HL-60 (cell line): ENCODE measurements at places on chromosomes 4 and X.

DNA sequence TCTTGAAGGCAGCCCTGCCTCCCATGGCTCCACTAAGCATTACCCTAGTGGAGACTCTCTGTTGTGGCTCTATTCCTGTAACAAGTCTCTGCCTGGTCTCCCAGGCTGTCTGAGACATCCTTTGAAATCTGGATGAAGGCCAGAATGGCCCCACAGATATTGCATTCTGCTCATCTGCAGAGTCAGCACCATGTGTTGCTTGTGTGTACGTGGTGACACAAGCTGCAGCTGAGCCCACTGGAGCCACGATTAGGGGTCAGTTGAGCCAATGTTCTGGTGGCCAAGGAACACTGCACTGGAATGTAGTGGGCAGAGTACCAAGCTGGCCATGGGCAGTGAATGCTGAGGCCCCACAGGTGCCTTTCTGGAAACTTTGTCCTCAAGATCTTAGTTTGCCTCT is 29.2 kb downstream of the GRID2 start:
- no peak for DNase-seq

DNA sequence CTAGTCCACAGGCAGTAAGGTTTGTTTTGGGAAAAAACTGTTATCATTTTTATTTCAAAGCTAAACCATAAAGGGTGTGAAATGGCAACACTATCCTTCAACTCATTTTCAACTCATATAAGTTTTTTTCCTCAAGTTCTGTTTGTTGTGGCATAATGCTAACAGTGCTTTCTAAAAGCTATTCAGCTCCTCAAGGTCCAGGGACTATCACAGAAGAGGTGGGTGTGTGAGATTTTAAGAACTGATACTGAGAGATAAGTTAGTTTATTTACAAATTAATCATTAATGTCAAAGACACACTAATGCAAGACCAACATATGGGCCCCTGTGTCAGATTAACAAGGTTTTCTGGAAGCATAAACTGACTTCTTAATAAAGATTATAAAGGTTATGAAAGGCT is 11.8 kb downstream of the UGT2B15 start:
- no peak for DNase-seq

DNA sequence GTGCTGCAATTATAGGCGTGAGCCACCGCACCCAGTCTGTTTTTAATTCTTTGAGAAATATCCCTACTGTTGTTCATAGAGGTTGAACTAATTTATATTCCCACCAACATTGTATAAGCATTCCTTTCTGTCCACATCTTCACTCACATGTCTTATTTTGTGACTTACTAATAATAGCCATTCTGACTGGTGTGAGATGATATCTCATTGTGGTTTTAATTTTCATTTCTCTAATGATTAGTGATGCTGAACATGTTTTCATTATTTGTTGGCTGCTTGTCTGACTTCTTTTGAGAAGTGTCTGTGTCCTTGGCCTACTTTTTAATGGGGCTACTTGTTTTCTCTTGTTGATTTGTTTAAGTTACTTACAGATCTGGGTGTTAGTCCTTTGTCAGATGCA is 310.9 kb upstream of the MAOA start:
- no peak for DNase-seq

DNA sequence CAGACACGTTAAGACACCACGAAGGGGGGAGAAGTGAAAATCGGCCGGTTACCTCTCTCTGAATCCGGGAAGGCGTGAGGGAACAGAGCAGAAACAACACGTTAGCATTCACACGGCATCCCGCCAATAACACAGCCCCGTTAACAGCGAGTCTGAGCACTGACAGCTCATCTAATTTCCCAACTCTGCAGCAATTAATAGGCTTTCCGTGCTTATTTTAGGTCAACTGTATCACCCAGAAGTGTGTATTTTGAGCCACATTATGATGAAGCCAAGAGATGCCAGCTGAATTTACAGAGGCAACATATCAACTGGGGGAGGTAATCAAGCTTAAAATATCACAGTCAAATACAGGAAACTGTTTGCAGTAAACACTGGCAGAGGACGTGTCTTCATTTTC is 92.6 kb downstream of the NSUN7 start:
- no peak for DNase-seq

GRCh38 chr4:125836597-125837195 is 521.9 kb downstream of the FAT4 start:
- no peak for DNase-seq

DNA sequence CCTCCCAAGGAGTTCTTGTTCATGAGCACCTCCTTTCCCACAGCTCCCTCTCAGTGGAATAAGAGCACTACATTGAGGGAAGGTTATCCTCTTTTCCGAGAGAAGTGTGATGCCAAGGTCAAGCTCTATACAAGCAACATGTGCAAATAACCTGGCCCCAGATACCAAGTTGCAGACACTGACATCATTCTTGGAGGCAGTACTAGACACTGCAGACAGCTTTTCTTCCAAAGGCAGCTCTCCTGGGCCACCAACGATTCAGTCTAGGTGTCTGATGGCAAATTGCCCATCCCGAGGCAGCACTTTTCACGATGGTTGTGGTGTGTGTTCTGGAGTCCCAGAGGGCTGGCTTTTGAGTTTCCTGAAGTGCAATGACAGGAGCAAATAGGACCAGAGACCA is 384.9 kb downstream of the TLL1 start:
- no peak for DNase-seq

DNA sequence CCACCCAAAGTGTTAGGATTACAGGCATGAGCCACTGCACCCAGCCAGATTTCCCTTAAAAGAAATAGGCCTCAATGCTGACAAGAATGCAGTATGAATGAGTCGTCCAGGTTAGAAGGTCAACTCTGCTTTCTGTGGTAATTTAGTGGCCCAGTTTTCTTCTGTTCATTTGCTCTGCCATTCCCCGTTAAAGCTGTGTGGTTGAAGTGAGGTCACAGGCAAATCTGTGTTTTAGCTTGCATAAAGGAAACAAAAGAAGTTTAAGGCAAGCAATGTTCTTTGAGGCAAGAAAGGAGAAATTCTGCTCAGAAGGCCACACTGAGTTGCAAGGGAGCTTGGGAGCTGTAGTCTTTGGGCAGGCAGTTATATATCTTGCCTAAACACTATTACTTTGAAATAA is 176.8 kb downstream of the LARP7 start:
- DNase-seq = no peak

- no peak for DNase-seq
Observed at GRCh38 chr4:106818764-106819163, 217.3 kb downstream of the DKK2 start.

GRCh38 chr4:5517372-5517771 is 191.0 kb downstream of the EVC2 start:
- DNase-seq = no peak
